Mesenchymal stem cell (in vitro differentiated cells and primary cell): ENCODE measurements at places on chromosomes 16 and 17.
A peak's percentile ranks its signal among the peaks of the same experiment; 100 is the strongest.

DNA sequence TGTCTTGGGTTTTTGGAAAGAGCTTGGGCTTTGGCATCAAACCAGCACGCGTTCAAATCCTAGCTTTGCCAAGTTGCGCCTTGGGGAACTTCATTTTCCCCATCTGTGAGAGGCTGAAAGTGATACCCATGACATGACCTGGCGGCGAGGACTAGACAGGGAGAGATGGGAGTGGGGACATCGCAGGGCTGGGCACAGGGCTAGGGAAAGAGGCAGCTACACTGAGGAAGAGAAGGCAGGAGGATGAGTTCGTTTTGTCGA, 202.9 kb downstream of the IRF8 start:
- H3K27me3 ChIP-seq = peaks cover 38% of the 10 kb centered on the region
- H3K27ac ChIP-seq = no peak overlapping the region
- no peaks in the 10 kb centered on the region for H3K36me3 ChIP-seq
- no peaks in the 10 kb centered on the region for H3K4me1 ChIP-seq
- DNase-seq = no peak

GRCh38 chr17:32445074-32445415, 735 bp downstream of the PSMD11 start:
- H3K4me3 ChIP-seq = peak overlapping the region; percentile 97
- peaks cover 5% of the 10 kb centered on the region for H3K4me1 ChIP-seq
- H3K36me3 ChIP-seq = peaks cover 33% of the 10 kb centered on the region
- H3K27ac ChIP-seq = peak overlapping the region; percentile 80
- H3K27me3 ChIP-seq = no peaks in the 10 kb centered on the region
- DNase-seq = peak; percentile 85

- H3K4me3 ChIP-seq = no peak overlapping the region
- no peaks in the 10 kb centered on the region for H3K4me1 ChIP-seq
- no peak overlapping the region for H3K27ac ChIP-seq
- no peaks in the 10 kb centered on the region for H3K27me3 ChIP-seq
- DNase-seq = no peak
Measured at GRCh38 chr17:30524847-30525246, 47.6 kb downstream of the GOSR1 start.

DNA sequence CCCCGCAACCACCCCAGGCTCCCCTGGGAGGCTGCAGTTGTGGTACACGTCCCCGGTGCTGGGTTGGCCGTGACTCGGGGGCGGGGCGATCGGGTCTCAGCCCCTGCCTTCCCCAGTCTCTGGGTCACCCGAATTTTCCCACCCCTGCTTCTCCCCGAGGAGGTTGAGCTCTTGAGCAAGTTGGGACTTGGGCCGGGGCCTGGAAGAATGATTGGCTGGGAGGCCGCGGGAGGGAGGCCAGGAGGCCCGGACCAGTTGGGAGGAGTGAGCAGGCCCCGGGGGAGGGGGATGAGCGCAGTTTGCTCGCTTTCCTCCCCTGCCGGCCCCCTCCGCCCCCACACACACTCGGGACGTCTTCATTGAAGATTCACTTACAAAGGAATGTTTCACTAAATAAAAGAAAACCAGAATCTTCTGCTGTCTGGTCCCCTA, 4.5 kb upstream of the HEXIM1 start:
- peak overlapping the region; percentile 70 for H3K4me3 ChIP-seq
- H3K27me3 ChIP-seq = no peaks in the 10 kb centered on the region
- H3K36me3 ChIP-seq = no peaks in the 10 kb centered on the region
- H3K4me1 ChIP-seq = peaks cover 28% of the 10 kb centered on the region
- peak overlapping the region; percentile 56 for H3K27ac ChIP-seq

DNA sequence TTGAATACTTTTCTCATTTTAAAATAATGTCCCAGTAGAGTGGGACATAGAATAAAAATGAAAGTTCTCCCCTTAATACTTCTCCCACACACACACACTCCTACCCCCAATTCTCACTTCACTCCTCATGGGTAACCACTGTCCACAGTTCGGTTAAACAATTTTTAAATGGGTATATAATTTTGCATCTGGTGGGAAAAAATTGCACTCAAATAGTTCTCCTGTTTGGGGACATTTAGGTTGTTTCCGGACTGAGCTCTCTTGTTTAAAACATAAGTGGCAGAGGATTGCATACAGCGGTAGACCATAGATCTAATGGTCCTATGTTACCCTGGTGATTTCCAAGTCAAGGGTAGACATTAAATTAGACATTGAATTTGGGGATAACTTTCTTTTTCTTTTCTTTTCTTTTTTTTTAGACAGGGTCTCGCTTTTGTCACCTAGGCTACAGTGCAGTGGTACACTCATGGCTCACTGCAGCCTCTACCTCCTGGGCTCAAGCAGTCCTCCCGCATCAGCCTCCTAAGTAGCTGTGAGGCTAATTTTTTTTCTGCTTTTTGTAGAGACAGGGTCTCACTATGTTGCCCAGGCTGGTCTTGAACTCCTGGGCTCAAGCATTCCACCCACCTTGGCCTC, 138.3 kb downstream of the SOCS1 start:
- no peak overlapping the region for H3K4me3 ChIP-seq
- no peak for DNase-seq
- H3K27me3 ChIP-seq = no peaks in the 10 kb centered on the region
- no peak overlapping the region for H3K27ac ChIP-seq

- no peak overlapping the region for H3K27ac ChIP-seq
- peaks cover 2% of the 10 kb centered on the region for H3K27me3 ChIP-seq
- H3K36me3 ChIP-seq = no peaks in the 10 kb centered on the region
- DNase-seq = no peak
- H3K4me1 ChIP-seq = peaks cover 6% of the 10 kb centered on the region
Measured at GRCh38 chr17:7431231-7431630, 2.6 kb downstream of the SPEM3 start.

GRCh38 chr17:34974179-34974578, 6.1 kb upstream of the LIG3 start:
- H3K27ac ChIP-seq = no peak overlapping the region
- DNase-seq = no peak
- no peaks in the 10 kb centered on the region for H3K36me3 ChIP-seq
- no peak overlapping the region for H3K4me3 ChIP-seq
- H3K27me3 ChIP-seq = peaks cover 3% of the 10 kb centered on the region

- no peak overlapping the region for H3K4me3 ChIP-seq
- H3K4me1 ChIP-seq = peaks cover 13% of the 10 kb centered on the region
- H3K36me3 ChIP-seq = no peaks in the 10 kb centered on the region
- no peak overlapping the region for H3K27ac ChIP-seq
- DNase-seq = no peak
- H3K27me3 ChIP-seq = peaks cover 20% of the 10 kb centered on the region
Measured at GRCh38 chr17:47993031-47993564, 22.2 kb downstream of the CDK5RAP3 start.

DNA sequence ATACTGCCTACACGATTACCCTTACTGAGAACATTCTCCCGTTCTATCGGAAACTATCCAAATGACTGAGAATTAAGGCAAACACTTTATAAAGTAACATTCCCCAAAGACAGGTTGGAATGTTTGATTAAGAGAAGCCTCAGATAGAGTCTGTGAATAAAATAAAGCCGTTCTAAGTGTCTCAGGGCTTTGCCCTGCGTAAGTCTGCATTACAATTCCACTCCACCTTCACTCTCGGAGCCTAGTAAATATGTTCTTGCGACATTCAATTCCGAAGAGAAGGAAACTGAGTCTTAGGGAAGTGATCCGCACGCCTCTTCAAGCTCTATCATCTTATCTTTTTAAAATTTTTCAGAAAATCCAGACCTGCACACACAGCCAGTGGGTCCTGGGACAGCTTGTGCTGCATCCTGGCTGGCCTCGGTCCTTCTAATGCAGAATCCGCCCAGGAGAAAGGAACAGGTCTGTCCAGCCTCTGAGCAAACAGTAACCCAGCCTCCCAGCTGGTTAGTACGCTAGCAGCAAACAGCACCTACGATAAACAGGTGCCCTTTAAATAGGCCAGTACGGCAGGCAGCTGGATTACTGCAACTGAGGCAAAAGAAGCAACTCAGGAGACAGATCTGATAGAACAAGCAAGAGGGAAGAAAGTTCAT, 254.1 kb upstream of the IRX3 start:
- H3K4me3 ChIP-seq = no peak overlapping the region
- H3K36me3 ChIP-seq = no peaks in the 10 kb centered on the region
- no peaks in the 10 kb centered on the region for H3K4me1 ChIP-seq
- H3K27me3 ChIP-seq = peaks cover 35% of the 10 kb centered on the region
- no peak overlapping the region for H3K27ac ChIP-seq
- no peak for DNase-seq

GRCh38 chr16:76194616-76195015, 82.6 kb upstream of the CNTNAP4 start:
- no peaks in the 10 kb centered on the region for H3K27me3 ChIP-seq
- no peaks in the 10 kb centered on the region for H3K4me1 ChIP-seq
- no peaks in the 10 kb centered on the region for H3K36me3 ChIP-seq
- H3K4me3 ChIP-seq = peak overlapping the region; percentile 67
- H3K27ac ChIP-seq = no peak overlapping the region

DNA sequence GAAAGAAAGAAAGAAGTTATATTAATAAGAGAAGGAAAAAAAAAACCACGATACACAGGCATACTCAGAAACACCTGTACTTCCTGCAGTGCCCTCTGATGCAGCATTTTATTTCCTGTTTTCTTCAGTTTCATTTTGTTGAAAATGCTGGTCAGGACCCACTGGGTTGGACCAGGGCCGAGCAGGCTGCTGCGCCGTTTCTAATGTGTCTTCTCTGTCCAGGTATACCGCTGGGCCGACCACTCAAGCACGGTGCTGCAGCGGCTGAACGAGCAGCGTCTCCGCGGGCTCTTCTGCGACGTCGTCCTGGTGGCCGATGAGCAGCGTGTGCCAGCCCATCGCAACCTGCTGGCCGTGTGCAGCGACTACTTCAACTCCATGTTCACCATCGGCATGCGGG, 8.3 kb downstream of the KLHL36 start:
- H3K4me3 ChIP-seq = no peak overlapping the region
- H3K27me3 ChIP-seq = no peaks in the 10 kb centered on the region
- H3K4me1 ChIP-seq = peaks cover 2% of the 10 kb centered on the region
- no peak overlapping the region for H3K27ac ChIP-seq
- peaks cover 79% of the 10 kb centered on the region for H3K36me3 ChIP-seq

DNA sequence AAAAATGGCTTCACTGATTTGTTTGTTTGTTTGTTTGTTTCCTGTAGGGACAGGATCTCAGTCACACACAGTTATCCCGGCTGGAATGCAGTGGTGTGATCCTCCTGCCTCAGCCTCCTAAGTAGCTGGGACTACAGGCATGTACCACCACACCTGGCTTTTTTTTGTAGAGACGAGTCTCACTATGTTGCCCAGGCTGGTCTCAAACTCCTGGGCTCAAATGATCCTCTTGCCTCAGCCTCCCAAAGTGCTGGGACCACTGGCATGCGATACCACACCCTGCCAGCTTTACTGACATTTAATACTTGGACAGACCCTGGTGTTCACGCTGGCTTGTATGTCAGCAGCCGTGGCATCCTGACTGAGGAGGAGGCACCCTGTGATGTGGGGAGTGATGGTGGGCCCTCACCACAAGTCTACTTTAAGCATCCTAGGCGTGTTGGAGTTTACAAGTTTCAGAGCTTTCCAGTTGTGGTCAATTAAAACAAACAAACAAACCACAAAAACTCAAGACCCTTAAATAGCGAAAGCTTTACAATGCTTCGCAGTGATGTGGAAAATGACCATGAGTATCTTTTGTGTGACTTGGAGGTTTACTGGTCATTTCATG, 5.1 kb downstream of the ABCA3 start:
- no peak overlapping the region for H3K4me3 ChIP-seq
- H3K4me1 ChIP-seq = peaks cover 12% of the 10 kb centered on the region
- peaks cover 47% of the 10 kb centered on the region for H3K27me3 ChIP-seq
- no peaks in the 10 kb centered on the region for H3K36me3 ChIP-seq
- H3K27ac ChIP-seq = no peak overlapping the region

DNA sequence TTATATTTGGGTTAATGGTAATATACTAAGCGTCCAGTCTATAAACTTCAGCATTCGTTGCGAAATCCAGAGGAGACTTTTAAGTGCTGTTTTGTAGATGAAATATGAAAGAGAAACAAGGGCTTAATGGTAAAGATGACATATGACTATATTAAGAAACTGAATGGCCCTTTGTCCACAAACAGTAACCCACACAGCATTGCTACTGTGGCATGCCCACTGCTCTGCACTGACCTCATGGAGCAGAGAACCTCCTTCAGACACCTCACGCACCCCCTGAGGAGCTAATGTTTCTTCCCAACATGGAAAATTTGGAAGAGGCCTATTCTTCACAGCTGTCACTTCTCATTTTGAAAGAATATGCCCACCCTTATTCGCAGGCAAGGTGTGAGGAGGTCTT, 26.7 kb downstream of the ASPA start:
- H3K36me3 ChIP-seq = no peaks in the 10 kb centered on the region
- no peaks in the 10 kb centered on the region for H3K27me3 ChIP-seq
- H3K4me1 ChIP-seq = no peaks in the 10 kb centered on the region
- H3K27ac ChIP-seq = no peak overlapping the region

GRCh38 chr16:24052329-24053098, 203.6 kb upstream of the CACNG3 start:
- no peak for DNase-seq
- no peaks in the 10 kb centered on the region for H3K36me3 ChIP-seq
- H3K27ac ChIP-seq = no peak overlapping the region
- H3K4me1 ChIP-seq = no peaks in the 10 kb centered on the region

DNA sequence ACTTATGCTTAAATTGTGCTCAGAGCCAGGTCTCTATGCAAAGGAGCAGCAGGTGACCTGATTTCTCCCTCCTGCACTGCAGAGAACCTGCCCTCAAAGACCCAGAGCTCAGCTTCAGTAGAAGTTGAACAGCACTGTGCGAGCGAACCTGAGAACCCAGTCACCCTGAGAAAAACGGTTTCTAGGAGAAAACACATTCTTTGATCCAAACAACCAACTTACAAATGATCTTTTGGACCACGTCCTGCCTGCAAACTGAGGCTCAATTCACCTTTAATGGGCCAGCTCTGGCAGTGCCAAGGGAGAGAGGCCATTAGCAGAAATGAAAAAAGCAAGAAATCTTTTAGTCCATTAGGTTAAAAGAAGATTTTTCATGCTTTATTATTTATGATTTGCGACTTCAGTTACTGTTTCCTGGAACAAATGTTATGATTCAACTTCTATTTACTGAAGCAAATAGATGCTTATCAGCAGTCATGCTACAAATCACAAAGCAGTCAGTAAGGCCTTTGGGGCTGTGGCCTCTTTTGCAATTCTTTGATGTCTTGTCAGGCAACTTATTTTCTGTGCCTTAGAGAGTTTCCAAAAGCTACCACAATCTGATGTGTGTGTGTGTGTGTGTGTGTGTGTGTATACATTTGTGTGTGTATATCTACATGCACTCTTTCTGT, 65.7 kb upstream of the LRRC37A3 start:
- no peaks in the 10 kb centered on the region for H3K27me3 ChIP-seq
- no peak overlapping the region for H3K4me3 ChIP-seq
- H3K36me3 ChIP-seq = no peaks in the 10 kb centered on the region
- DNase-seq = peak; percentile 79

GRCh38 chr17:82884970-82885353, 45.1 kb upstream of the ZNF750 start:
- H3K4me3 ChIP-seq = no peak overlapping the region
- peaks cover 19% of the 10 kb centered on the region for H3K4me1 ChIP-seq
- no peak for DNase-seq
- no peaks in the 10 kb centered on the region for H3K27me3 ChIP-seq
- H3K36me3 ChIP-seq = peaks cover 41% of the 10 kb centered on the region
- no peak overlapping the region for H3K27ac ChIP-seq

- peaks cover 31% of the 10 kb centered on the region for H3K27me3 ChIP-seq
- no peaks in the 10 kb centered on the region for H3K4me1 ChIP-seq
- no peaks in the 10 kb centered on the region for H3K36me3 ChIP-seq
- no peak for DNase-seq
- H3K4me3 ChIP-seq = no peak overlapping the region
- H3K27ac ChIP-seq = no peak overlapping the region
Measured at GRCh38 chr16:49453021-49453420, 79.4 kb downstream of the C16orf78 start.

GRCh38 chr17:40809721-40810421, 10.1 kb upstream of the KRT28 start:
- DNase-seq = no peak
- H3K36me3 ChIP-seq = no peaks in the 10 kb centered on the region
- no peak overlapping the region for H3K4me3 ChIP-seq
- H3K27ac ChIP-seq = peak overlapping the region; percentile 52
- no peaks in the 10 kb centered on the region for H3K4me1 ChIP-seq
- H3K27me3 ChIP-seq = peaks cover 41% of the 10 kb centered on the region
